ENCODE measurements at places on chromosomes 12 and 14.

- no peak for DNase-seq
Observed at GRCh38 chr14:20194101-20194500, 3.4 kb downstream of the OR11G2 start.

DNA sequence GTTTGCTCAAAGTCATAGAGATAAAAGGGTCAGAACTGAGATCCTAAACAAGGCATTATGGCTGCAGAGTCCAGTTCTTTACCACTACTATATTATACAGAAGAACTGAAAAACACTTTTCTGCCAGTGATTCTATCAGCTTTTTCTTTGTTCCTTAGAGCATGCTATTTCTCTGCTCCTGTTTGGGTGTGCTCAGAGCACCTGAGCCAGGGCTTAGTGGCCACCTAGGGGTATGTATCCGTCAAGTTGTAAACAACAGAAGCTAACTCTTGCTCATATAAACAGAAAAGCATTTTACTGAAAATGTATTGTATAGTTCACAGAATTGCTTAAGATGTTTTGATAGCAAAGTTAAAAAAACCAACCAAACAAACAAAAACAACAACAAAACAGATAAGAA, 470.8 kb downstream of the SLC16A7 start:
- DNase-seq = no peak

DNA sequence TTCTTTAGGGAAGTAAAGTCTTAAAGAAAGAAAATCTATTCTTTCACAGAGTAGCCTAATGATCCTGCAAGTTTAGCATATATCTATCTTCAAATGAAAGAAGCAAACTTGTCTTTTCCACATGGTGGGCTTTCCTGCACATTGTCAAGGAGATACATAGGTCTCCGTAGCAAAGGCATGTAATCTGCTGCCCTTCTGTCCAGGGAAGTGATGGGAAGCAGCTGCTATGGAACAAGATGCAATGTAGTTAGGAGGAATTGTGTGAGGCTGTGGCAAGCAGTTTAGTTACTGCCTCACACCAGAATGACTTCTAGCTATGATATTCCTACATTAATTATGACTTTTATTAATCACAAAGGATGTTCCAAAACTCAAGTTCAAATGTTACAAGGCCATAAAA, 174.4 kb downstream of the PDZRN4 start:
- DNase-seq = no peak

DNA sequence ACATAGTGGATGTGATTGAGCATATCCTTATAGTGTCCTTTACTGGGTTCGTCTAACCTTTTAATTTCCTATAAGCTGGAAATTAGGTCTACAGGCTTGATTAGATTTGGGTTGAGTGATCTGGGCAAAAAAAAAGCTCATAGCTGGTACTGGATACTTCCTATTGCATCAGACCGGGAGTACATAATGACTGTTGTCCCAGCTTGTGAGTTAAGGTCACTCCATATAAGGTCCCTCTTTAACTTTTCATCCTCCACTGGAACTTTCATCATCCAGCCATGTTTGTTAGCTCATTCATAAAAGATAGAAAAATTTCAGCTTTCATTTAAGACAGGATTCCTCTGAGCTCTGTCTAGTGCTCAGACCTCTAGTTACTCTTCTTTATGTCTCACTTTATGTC, 80.8 kb downstream of the C14orf132 start:
- DNase-seq = no peak

GRCh38 chr12:94702696-94703095, 52.3 kb upstream of the TMCC3 start:
- no peak for DNase-seq

GRCh38 chr14:103891667-103892215, 36.5 kb upstream of the TDRD9 start:
- no peak for DNase-seq

DNA sequence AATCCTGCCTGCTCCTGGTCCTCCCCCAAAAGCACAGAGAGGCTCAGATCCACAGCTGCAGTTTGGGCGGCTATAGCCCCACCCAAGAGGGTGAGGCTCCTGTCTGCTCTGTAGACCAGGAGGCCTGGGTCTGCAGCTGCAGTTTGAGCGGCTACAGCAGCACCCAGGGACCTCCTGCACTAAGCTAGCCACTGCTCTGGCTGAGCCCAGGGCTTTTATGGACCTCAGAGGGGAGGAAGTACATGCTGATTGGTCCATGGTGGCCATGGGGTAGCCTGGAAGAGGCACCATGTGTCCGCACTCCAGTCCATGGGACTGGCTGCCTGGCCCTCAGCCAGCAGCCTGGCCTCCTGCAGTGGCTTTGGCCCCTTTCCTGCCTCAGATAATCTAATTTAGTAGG, 49.6 kb upstream of the GSC start:
- no peak for DNase-seq

DNA sequence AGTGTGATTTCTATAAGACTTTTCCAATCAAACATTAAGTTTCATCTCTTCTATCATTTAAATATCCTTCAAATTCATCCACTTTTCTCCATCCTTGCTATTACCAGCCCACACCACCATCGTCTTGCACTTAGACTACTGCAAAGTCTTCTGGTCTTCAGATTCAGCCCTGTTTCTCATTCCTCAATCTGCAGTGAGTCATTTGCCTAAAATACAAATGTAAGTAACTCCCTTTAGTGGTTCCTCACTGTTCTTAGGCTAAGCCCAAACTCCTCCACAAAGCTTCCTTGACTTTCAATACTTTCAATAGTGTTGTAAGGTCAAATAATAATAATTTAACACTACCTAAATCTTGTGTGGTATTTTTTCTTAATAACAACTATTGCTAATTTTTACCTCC, 83.3 kb downstream of the PLEKHG7 start:
- DNase-seq = no peak

- no peak for DNase-seq
Observed at GRCh38 chr12:83514372-83514771, 827.7 kb downstream of the TMTC2 start.

- DNase-seq = peak; percentile 57
Observed at GRCh38 chr12:116123451-116124258, 153.8 kb downstream of the MED13L start.

DNA sequence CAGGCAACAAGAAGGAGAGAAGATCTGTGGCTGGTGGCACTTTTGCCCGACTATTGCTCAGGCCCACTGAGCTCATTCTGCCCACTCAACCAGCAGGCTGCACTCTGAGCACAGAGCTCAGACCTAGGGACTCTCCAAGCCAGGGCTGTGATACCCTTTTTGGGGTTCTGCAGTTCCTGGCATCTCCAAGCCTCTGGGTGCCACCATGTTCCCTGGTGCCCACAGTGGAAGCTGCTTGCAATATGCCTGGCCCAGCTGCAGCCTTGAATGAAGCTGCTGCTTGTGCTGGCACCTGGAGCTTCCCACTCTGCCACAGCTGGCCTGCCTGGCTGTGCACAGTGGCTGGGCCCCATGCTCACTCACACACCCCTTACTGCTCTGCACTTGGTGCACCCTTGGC, 236.1 kb downstream of the ADGRD1 start:
- DNase-seq = no peak

DNA sequence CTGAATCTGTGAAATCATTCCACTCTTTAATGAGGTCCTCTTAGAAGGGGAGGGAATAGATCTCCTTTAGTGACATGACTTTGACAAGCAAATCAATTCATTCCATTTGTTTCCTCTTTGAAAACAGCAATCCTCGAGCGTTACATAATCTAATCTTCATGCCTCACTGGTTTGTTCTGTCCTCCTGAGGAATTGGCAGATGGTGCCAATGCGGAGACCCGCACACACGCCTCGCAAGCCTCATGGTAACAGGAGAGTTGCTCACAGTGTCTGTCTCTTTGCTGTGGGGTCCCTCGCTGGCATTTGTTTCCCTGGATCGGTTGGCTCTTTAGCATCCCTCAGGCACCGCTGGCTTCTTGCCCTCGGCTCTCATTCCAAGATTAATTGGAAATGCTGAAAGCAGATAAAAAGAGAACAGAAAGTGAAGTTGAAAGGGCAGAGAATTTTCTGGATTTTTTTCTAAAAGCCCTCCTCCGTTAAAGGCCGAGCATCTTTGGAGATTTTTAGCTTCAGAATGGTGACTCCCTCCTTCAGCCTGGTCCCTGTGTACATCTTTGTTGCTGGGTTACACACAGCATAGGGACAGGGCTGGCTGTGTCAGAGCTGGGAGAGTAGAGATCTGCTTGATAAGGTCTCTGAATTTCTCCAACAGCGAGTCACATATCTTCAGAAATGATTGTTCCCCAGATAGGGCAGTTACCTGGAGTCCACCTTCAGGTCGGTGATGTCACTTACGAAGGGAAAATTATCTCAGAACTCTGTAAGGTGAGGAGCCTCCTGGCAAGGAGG, 10.1 kb upstream of the CABP1 start:
- DNase-seq = no peak

GRCh38 chr12:116302166-116303058, 24.9 kb upstream of the MED13L start:
- DNase-seq = no peak

- no peak for DNase-seq
Observed at GRCh38 chr12:66361703-66362102, 59.4 kb downstream of the HELB start.

Measured in NCI-H510A (cell line).